NCI-H1436 treated with DMSO at 0.1 percent for 48 hours (cell line): ENCODE measurements at places on chromosomes 11 and 22.
A peak's percentile ranks its signal among the peaks of the same experiment; 100 is the strongest.

DNA sequence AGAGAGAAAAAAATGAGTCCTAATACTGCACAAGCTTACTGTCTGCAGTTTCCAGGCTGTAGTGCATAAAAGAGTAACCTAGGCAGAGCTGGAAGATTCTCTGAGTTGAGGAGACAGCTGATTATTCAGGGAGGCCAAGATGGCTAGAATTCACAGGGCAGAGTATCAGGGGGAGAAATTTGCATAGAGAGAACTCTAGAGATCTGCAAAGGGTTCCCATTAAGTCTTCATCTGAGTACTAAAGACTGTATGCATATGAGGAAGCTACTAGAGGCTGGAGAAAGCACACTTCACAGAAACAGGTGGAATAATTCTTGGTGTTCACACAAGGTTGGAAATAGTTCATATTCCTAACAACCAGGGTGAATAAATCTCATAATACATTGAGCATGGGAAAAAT, 66.6 kb upstream of the RRAS2 start:
- no peak for DNase-seq

- DNase-seq, result no peak
These were observed 755.0 kb downstream of the KCNA4 start for GRCh38 chr11:29261831-29262230.

DNA sequence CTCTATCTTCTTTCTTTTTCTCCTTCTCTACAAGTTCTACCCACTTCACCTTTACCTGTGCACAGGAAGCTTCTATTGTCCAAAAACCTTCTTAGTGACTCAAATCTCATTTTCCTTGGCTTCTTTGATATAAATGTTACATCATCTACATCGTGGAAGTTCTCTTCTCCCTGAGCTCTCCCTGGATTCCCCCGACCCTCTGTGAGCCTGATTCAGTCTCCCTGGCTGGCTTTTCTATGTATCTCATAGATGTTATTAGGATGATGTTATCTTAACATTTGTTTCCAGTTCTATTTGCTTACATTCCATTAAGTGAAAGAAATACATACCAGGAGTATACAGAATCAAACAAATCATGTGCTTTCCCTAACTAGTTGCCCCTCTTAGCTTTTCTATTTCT, 235.8 kb upstream of the PITPNB start:
- DNase-seq, result no peak

GRCh38 chr11:69896250-69896649, 77.0 kb upstream of the FGF3 start:
- DNase-seq, result no peak

- DNase-seq, result no peak
These were observed 247.3 kb downstream of the MN1 start for GRCh38 chr22:27554106-27554811.

DNA sequence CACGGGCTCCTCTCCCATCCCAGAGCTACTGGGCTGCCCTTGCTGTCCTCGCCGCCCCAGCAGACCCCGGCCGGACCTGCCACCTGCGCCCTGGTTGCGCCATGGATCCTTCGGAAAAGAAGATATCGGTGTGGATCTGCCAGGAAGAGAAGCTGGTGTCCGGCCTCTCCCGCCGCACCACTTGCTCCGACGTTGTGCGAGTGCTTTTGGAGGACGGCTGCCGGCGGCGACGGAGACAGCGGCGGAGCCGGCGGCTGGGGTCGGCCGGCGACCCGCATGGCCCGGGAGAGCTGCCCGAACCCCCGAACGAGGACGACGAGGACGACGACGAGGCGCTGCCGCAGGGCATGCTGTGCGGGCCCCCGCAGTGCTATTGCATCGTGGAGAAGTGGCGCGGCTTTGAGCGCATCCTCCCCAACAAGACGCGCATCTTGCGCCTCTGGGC, 382 bp downstream of the RASSF10 start:
- DNase-seq, result no peak

GRCh38 chr11:128832121-128832497, 35.0 kb downstream of the KCNJ1 start:
- DNase-seq, result no peak

- DNase-seq, result no peak
These were observed 31.3 kb upstream of the TEAD1 start for GRCh38 chr11:12642806-12643428.

DNA sequence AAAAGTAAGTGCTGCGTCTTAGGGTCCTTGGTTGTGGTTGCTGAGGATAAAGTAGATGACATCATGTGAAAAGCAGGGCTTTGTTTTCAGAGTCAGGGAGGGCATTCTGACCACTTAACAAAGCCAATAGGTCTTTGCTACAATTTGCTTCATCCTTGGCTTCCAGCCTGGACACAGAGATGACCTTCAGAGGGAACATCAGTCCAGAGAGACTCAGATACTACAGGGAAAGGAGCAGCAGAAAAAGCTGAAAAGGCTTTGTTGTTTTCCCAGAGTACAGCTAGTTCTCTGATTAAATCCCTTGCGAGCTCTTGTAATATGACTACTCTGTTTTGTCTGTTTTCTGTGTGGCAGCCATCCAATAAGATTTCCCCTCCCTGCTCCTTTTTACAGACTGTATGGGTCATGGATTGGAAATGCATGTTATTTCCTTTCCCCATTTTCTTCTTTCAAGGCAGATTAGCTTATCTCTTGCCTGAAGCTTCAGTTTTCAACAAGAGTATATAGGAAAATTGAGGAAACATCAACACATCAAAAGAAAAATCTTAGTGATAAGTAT, 31.9 kb downstream of the ATG13 start:
- DNase-seq, result peak; percentile 9

DNA sequence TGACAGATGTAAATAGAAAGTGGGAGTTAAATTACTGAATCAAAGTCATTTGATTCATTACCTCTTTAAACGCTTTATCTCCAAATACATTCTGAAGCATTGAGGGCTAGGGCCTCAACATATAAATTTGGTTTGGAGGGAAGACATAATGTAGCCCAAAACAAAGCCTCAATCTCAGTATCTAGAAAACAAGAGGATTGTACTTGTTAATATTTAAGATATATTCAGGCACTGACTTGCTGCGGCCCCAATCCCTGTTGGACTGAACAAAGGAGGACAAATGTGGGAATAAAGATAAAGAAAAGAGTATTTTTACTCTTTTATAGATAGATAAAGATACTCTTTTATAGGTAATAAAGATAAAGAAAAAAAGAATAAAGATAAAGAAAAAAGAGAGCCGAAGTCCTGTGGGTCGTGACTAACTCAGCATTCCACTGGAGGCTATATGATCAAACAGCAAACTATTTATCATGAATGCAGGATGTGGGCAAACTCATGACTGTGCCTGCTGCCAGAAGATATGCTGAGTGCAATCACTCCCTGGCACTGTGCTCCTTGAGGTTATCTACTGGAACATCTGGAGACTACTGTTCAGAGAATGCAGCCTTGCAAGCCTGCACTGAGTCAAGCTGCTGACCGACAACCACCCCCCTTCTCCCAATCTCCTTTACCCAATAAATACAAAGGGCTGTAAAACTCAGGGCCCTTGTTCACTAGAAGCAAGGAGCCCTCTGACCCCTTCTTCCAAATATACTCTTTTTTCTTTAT, 6.9 kb downstream of the OR10V1 start:
- no peak for DNase-seq

DNA sequence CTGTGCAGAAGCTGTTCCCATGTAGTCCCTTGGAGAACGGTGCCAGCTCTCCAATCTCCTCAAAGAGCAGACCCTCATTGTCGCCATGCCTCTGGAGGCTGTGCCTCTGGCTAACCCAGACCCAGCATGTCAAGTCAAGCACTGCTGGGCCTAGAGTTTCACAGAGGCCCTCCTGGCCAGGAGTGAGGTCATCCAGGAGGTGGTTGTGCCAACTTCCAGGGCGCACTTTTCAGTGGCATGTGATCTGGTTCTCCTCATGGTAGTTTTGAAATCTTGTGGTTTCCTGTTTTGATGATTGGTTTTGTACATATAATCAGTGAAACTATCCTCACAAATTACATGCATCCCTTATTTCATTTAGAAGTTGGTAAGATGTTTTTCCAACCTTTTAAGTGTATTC, 78.9 kb downstream of the PPFIBP2 start:
- no peak for DNase-seq

DNA sequence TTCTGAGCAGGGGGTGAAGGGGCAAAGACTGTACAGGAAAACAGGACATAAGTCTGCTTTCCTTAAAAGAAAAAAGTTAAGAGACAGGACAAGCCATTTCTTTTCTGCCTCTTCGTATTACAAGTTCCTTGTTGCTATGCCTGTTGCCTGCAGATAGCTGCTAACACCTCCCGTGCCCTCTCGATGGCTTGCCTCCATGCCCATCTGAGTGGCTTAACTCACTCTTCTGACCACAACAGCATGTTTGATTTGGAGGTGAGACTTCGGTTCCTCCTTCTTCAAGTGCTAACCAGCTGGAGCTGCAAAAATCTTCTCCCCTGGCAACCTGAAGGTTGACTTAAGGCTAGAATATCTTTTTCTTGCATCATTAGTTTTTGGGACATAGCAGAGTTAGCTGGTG, 103.1 kb downstream of the PRR5L start:
- no peak for DNase-seq

DNA sequence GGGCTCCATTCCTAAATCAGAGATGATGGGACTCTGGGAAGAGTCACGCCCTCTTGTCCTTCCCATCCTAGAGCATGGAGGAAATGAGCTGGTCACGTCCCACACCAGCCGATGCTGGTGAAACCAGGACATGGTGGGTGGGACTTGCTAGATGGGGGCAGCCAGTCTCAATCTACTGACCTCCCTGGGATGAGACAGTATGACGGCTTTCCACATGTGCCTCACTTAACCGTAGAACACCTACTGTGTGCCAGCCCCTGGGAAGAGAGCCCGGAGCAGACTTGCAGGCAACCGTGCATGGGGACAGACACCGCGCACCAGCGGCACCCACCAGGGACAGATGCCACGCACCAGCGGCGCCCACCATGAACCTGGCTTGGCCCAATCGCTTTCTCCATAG, 3.8 kb downstream of the OSBPL5 start:
- DNase-seq, result no peak

DNA sequence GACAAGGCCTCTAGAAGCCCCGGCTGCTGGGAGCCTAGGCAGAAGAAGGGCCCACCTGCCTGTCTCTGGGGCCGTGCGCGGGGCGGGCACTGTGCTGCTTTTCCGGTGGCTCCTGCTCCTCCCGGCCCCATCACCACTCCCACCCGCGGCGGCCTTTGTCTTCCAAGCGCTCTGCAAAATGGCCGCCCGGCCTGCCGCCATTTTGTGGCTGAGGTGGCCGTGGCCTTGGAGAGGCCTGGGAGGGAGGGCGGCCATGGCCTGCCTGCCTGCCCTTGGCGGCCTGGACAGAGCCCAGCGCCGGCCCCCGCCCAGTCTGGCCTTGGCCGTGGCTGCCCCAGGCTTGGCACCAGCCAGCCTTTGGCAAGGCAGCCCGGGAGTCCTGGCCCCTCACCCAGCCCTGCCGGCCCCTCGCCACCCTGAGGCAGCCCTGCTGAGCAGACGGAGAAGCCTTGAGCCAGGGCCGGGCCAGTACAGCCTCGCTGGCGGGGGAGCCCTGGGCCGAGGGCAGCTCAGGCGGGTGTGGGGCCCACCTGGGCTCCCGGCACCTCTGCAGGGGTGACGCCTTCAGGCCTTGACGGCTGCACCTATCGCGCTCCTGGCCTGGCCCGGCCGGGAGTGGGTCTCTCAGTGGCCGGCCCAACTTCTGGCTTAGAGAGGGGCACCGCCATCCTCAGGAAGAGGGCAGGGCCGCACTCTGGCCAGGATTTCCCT, 46.0 kb upstream of the PPARA start:
- peak; percentile 75 for DNase-seq

GRCh38 chr11:110379936-110380335, 49.8 kb upstream of the FDX1 start:
- no peak for DNase-seq

- DNase-seq, result no peak
These were observed 13.0 kb downstream of the ABCC8 start for GRCh38 chr11:17463546-17464174.

GRCh38 chr11:67483831-67484665, 1.2 kb downstream of the AIP start:
- DNase-seq, result no peak

- no peak for DNase-seq
These were observed 34.9 kb upstream of the PICALM start for GRCh38 chr11:86103808-86104207.

- DNase-seq, result no peak
These were observed 80.0 kb upstream of the PPARA start for GRCh38 chr22:46070215-46070802.

GRCh38 chr11:26987731-26988130, 6.2 kb upstream of the FIBIN start:
- no peak for DNase-seq

- no peak for DNase-seq
These were observed 4.1 kb downstream of the INPP5J start for GRCh38 chr22:31126869-31127175.

DNA sequence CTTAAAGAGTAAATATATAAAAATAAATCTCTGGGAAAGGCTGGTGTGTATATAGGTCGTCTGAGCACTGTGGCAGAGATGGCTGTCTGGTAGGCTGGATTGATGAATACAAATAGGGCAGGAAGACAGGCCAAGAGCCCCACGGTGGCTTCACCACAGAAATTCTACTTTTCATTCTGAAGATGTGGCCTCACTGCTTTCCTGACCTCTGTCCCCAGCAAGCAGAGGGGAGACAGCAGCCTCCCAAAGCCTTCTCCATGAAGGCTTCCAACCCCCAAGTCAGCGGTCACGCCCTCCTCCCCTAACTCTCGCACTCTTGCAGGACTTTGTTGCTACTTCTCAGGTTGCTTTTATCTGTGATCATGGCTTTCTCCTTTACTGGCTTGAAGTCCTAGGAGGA, 10.6 kb upstream of the KCNJ1 start:
- no peak for DNase-seq

DNA sequence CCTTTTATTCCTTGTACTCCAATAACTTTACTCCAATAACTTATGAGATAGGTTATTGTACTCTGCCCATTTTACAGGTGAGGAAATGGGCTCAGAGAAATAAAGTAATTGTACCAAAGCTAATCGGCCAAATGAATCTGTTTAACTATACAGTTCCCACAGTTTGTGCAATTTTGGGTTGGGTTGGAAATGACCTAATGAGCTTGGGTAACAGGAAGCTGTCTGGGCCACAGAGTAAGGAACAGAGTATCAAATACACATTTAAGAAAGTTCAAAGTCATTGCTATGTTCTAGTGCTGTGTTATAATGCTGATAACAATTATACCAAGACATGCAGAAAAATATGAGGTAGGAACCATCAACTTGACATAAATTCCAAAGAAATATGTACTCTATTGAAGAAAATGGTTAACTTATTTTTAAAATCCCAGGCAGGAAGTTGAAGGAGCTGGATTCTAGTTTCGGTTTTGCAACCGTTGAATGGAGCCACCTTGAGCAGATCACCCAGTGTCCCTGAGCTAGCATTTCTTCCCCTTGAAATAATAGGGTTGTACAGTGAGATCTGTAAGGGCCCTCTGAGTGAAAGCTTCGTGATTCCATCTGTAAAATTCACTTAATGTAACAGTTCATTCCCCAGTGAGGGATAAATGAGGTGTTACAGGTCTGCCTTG, 360.9 kb upstream of the NARS2 start:
- no peak for DNase-seq
